Naive thymus-derived CD8-positive, alpha-beta T cell (primary cell): ENCODE measurements at places on chromosomes 16 and 17. TPM values are rescaled to one million over a fixed set of nuclear protein-coding genes. Genes with fewer than 3 reads are reported as not detected.

DNA sequence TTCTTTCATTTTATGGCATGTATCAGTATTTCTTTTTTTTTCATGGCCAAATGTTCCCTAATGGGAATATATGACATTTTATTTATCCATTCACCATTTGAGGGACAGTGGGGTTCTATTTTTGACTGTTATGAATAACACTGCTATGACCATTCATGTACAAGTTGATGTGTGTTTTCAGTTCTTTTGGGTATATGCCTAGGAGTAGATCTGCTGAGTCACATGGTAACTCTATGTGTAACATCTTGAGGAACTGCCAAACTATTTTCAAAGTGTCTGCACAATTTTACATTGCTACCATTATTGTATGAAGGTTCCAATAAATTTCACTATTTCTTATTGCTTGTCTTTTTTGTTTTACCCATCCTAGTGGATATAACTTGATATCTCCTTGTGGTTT is 223.0 kb downstream of the TANC2 start:
- no peak overlapping the region for H3K4me3 ChIP-seq
- no peak overlapping the region for H3K27ac ChIP-seq
- H3K4me1 ChIP-seq, result no peaks in the 10 kb centered on the region
- H3K27me3 ChIP-seq, result no peaks in the 10 kb centered on the region

- no peaks in the 10 kb centered on the region for H3K36me3 ChIP-seq
- no peak overlapping the region for H3K4me3 ChIP-seq
- H3K27me3 ChIP-seq, result no peaks in the 10 kb centered on the region
- H3K4me1 ChIP-seq, result no peaks in the 10 kb centered on the region
- no peak overlapping the region for H3K27ac ChIP-seq
Measured at GRCh38 chr17:18011286-18011685, 27.7 kb downstream of the ATPAF2 start.

- H3K4me1 ChIP-seq, result peaks cover 34% of the 10 kb centered on the region
- no peaks in the 10 kb centered on the region for H3K36me3 ChIP-seq
- DNase-seq, result no peak
- H3K27me3 ChIP-seq, result no peaks in the 10 kb centered on the region
Measured at GRCh38 chr16:84663433-84664101, 15.3 kb downstream of the KLHL36 start.

DNA sequence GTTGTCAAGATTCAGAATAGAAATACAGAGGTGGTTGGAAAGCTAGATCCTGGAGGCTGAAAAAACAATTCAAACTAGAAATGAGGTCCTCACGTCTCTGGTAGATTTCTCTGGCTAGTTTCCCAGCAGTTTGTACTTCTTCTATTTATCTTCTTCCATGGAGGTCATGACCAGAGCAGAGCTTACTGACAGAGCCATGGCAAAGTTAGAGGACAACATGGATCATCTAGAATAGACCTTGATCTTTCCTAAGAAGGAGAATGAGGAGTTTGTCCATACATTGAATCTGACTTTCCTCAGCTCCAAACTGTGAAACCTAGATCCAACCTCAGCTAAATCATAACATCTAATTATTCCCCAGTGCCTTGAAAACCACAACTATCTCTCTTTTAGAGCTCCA is 900.8 kb upstream of the GOT2 start:
- no peaks in the 10 kb centered on the region for H3K4me1 ChIP-seq
- H3K27ac ChIP-seq, result no peak overlapping the region
- H3K4me3 ChIP-seq, result no peak overlapping the region
- H3K36me3 ChIP-seq, result no peaks in the 10 kb centered on the region

DNA sequence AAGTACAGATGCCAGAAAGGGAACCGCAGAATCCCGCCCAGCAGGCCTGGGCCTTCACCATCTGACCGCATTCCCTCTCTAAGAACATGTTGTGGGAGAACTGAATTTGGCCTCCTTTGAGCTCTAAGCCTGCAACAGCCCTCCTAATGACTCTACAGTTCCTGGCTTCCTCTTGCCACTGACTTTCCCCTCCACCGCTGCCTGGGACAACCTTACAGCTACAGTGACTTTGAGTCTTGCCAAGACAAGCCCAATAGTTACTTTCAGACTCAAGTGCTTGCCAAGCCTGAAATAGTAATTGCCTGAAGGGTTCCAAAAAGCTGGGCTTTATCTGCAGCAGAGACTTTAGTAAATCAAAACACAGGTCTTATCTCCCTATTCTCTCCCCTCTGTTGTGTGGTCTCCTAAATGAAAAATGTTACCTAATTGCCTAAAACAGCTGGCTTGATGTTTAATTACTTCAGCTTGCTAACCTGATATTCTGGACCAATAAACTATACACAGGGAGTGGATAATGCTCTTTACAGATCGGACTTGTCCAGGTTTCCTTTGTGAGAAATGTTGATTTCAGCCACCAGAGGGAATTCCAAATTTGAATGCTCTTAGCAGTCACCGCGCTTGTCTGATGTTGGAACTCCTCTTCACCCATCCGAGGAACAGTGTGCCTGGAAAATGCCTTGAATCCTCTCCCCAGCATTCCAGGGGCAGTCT is 85.1 kb upstream of the TBX2 start:
- H3K27ac ChIP-seq, result no peak overlapping the region
- H3K4me1 ChIP-seq, result no peaks in the 10 kb centered on the region
- H3K36me3 ChIP-seq, result no peaks in the 10 kb centered on the region
- no peaks in the 10 kb centered on the region for H3K27me3 ChIP-seq

DNA sequence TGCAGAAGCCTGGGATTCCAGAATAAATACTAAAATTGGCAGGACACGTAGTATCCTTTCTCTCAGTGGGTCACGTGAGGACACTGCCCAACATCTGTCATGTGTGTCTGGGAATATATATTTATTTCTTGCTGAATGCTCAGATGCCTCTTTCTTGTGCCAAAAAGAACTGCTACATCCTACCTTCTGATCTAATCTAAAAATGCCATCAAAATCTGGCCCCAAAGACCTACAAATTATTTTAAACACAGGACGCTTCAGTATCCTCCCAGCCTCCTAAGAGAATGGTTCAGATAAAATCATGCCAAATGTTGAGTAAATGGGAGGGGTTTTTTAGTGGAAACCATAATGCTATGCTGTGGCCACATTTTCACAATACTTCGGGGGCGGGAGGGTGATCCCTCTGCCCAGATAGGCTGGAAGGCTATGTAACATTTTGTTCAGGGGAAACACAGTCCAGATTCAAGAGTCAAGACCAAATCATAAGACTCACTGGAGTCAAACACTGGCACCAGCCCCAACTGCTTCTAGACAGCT is 22.9 kb upstream of the CORO6 start:
- H3K27me3 ChIP-seq, result no peaks in the 10 kb centered on the region
- DNase-seq, result no peak
- H3K27ac ChIP-seq, result peak overlapping the region; percentile 80
- no peak overlapping the region for H3K4me3 ChIP-seq

DNA sequence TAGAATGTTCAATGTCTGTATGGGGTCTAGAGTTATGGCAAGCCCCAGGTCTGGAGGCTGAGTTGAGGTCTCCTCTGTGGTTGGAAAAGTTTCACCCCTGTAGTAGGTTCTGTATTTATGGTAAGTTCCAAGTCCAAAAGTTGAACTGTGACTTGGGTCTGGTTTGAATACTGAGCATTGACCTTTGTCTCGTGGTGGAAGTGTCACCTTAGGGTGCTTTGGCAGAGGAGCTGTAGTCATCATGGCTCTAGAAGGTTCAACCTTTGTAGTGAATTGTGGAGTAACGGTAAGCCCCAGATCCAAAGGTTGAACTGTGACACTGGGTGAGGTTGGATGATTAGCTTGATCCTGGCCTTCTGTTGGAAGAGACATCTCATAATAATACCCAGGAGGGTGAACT is 17.6 kb downstream of the RDM1 start:
- DNase-seq, result no peak
- no peaks in the 10 kb centered on the region for H3K27me3 ChIP-seq
- no peak overlapping the region for H3K27ac ChIP-seq
- H3K36me3 ChIP-seq, result no peaks in the 10 kb centered on the region
- H3K4me3 ChIP-seq, result no peak overlapping the region

GRCh38 chr16:27449434-27450195 is 47.6 kb downstream of the IL21R start:
- peak overlapping the region; percentile 92 for H3K27ac ChIP-seq
- peaks cover 28% of the 10 kb centered on the region for H3K36me3 ChIP-seq
- no peaks in the 10 kb centered on the region for H3K27me3 ChIP-seq
- peak overlapping the region; percentile 64 for H3K4me3 ChIP-seq
- peak; percentile 65 for DNase-seq
- peaks cover 48% of the 10 kb centered on the region for H3K4me1 ChIP-seq

DNA sequence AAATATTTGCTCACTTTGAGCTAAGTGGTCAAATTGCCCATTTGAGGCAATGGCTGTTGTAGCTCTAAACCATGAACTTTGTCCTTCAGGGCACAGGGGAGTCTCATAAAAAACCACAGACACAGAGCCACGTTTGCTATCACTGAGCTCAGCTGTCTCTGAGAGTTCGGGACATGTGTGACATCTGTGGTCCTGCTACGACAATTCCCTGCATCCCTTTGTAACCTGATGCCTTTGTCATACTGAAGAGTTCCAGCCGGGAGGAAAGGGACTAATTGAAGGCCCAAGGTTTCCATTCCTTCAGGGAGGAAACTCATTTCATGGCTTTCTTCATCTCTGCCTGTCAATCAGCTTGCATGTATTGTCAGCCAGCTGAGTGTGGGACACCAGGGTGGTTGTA is 599.4 kb upstream of the CDH5 start:
- DNase-seq, result no peak
- H3K4me3 ChIP-seq, result no peak overlapping the region
- H3K27ac ChIP-seq, result no peak overlapping the region
- no peaks in the 10 kb centered on the region for H3K27me3 ChIP-seq
- H3K36me3 ChIP-seq, result no peaks in the 10 kb centered on the region
- H3K4me1 ChIP-seq, result no peaks in the 10 kb centered on the region

DNA sequence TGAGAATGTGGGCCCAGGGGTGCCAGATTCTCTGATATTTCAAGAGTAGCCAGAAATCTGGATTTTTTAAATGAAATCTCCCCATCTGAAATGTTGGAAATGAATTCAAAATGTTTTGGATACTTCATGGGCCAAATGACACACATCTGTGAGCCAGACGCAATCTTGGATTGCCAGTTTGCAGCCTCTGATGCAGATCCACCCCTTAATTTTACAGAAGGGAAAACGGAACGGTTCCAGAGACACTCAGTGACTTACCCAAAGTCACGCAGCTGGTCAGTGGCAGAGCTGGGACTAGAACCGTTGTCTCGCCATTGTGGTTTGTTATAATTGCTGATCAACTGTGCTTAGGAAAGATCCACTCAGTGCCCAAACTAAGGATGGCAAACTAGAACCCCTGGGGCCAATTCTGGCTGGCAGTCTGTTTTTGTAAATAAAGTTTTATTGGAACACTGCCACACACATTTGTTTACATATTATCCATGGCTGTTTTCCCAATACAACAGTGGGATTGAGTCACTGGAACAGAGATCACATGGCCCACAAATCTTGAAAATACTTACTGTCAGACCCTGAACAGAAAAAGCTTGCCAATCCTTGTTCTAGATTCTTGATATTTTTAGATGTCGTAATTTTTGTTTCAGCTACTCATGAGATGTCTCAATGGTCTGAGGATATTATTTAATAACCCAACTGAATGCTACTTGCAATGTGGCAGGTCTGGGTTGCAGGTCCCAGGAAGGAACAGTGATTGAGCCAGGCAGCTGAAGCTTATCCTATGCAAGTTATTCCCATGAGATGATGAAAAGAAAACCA is 143.8 kb downstream of the AXIN2 start:
- no peaks in the 10 kb centered on the region for H3K36me3 ChIP-seq
- H3K27ac ChIP-seq, result no peak overlapping the region
- no peak overlapping the region for H3K4me3 ChIP-seq
- DNase-seq, result no peak

DNA sequence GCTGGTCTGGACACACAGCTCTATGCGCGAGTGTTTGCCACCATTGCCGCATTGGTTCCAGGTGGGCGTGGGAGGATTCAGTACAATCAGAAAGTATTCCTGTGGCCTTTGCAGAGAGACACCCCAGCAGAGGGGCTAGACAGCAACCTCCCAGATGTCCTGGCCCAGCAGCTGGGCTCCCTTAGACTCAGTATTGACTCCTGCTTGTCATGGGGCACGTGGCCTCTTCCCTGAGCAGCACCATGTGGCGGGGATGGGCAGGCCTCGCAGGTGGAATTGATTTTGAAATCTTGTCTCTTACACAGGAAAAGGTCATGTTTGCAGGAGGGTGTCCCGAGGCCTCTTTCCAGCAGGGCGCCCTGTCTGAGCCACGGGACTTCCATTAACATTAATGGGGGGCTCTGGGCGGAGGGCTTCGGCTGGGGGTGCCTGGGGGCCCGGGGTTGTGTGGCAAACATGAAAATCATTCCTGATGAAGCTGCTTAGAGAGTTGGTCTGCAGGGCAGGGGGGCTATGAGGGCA is 96.4 kb downstream of the C16orf78 start:
- H3K27me3 ChIP-seq, result no peaks in the 10 kb centered on the region
- H3K4me3 ChIP-seq, result no peak overlapping the region
- no peak for DNase-seq
- peaks cover 3% of the 10 kb centered on the region for H3K4me1 ChIP-seq
- no peak overlapping the region for H3K27ac ChIP-seq

- H3K27me3 ChIP-seq, result no peaks in the 10 kb centered on the region
- H3K4me1 ChIP-seq, result peaks cover 31% of the 10 kb centered on the region
- H3K27ac ChIP-seq, result peak overlapping the region; percentile 53
- H3K4me3 ChIP-seq, result peak overlapping the region; percentile 84
- no peaks in the 10 kb centered on the region for H3K36me3 ChIP-seq
Measured at GRCh38 chr16:50602531-50603205, 54.5 kb downstream of the NKD1 start.

DNA sequence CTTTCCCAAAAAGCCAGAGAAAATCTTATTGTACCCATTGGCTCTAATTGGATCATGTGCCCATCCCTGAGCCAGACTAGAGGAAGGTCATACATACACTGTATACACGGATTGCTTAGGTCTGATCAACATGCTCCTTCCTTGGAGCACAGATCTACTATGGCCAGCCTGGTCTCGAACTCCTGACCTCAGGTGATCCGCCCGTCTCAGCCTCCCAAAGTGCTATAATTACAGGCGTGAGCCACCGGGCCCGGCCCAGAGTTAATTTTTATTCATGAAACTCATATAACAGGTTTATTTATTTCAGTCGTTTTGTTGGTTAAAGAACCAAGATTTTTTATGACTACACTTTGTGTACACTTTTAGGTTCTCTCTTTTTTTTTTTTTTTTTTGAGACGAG is 1.2 kb upstream of the TAOK1 start:
- no peaks in the 10 kb centered on the region for H3K27me3 ChIP-seq
- H3K4me3 ChIP-seq, result peak overlapping the region; percentile 97
- H3K36me3 ChIP-seq, result peaks cover 4% of the 10 kb centered on the region
- peaks cover 36% of the 10 kb centered on the region for H3K4me1 ChIP-seq
- H3K27ac ChIP-seq, result peak overlapping the region; percentile 55

GRCh38 chr16:66468321-66468965 is 41.3 kb downstream of the BEAN1 start:
- H3K36me3 ChIP-seq, result peaks cover 6% of the 10 kb centered on the region
- no peak overlapping the region for H3K27ac ChIP-seq
- peaks cover 14% of the 10 kb centered on the region for H3K27me3 ChIP-seq
- no peak for DNase-seq

GRCh38 chr17:73971127-73971526 is 232.4 kb upstream of the RPL38 start:
- no peak for DNase-seq
- H3K4me3 ChIP-seq, result no peak overlapping the region
- no peaks in the 10 kb centered on the region for H3K4me1 ChIP-seq
- H3K36me3 ChIP-seq, result no peaks in the 10 kb centered on the region
- no peak overlapping the region for H3K27ac ChIP-seq
- H3K27me3 ChIP-seq, result peaks cover 59% of the 10 kb centered on the region

Gene CD300A
- 5.9 TPM for total RNA-seq

Gene CHST4
- not detected for total RNA-seq

Gene GPR139
- total RNA-seq, result not detected

Gene UTS2R
- total RNA-seq, result not detected

Gene ARL5C
- not detected for total RNA-seq

Gene OR3A2
- total RNA-seq, result 5.1 TPM

Gene QPRT
- 0.49 TPM for total RNA-seq

Gene CCL5
- 84.3 TPM for total RNA-seq

Gene TP53TG3
- total RNA-seq, result not detected

Gene CCL7
- not detected for total RNA-seq
